ENCODE measurements at places on chromosomes 13 and 19. TPM values are rescaled to one million over a fixed set of nuclear protein-coding genes. Genes with fewer than 3 reads are reported as not detected.
A peak's percentile ranks its signal among the peaks of the same experiment; 100 is the strongest.

DNA sequence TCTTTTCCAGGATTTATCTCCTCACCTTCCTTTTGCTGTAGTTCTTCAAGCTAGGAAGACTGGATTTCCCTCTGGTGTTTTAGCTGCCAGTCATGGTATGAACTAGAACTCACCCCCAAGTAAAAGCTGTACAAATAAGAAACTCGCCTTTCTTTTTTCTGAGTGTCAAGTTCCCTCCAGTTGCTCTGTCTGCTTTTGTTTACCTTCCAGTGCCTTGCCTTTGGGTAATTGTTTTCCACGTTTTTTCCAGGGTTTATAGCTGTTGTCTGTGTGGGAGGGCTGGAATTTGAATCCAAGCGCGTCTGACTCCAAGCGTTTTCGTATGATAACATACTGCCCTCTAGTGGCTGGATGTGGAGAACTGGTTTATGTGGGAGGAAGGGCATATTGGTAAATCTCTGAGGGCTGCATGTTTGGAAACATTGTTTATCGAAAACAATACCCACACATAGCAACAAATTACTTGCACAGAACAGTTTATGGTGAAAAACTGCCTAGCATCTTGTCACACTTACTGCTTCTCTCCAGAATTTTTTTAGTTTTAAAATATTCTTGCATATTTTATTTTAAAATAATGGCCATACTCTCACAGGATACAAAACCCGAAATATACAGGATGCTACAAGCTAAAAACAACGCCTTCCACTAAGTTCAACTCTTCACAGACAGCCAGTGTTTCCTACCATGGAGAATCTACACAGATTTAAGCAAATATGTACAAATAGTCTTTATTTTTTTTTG is 19.2 kb downstream of the RCN3 start:
- DNase-seq = peak; percentile 53

DNA sequence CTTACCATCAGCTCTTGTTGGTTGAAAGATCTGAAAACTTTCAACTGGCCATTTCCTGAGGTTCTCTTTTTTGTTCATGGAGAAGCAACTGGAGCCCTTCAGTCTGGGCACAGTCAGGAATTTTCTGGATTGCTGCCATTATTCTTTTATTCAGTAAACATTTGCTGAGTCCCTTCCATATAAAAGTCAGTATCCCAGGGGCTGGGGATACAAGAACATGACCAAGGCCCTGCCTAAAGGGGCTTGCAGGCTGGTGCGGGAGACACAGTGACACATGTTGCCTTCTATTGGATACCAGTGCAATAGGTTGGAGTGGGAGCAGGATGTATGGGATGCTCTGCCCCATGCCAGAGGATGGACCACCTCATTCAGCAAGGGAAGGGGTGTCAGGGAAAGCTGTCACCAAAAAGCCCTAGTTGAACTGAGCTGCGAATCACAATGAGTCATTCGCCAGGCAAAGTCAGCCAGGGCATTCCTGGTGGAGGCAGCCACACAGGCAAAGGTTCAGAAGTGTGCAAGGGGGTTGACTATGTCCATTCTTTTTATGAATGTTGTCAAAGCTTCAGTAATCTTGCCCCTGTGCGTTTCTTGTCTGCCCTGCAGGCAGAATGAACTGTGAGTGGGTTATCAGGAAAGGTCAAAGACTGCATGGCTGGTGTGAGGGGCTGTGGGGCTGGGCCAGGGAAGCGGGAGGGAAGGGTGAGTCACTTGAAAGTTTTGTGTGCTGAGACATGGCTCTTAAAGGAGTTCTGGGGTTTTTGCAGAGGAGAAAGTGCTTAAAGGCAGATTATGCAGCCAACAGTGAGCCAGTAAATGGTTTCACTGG is 395.9 kb downstream of the KCNRG start:
- no peak for DNase-seq

- no peak for DNase-seq
Observed at GRCh38 chr13:34246511-34246910, 428.6 kb downstream of the RFC3 start.

GRCh38 chr13:110923777-110924638 is 9.1 kb upstream of the ANKRD10 start:
- DNase-seq = no peak

DNA sequence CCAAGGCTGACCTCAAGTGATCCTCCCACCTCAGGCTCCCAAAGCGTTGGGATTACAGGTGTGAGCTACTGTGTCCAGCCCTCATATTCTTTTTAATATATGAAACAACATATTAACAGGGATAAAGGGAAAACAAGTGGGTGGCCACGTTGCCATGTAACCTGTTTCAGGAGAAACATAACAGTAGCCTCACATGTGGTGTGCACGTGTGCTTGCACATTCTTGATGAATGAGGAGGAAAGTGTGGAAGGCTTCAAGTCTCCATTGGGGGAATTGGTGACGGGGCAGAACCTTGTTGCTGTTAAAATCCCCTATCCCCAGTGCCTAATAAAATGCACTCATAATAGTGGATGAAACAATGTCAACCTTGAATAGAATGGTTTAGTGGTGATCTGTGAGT is 202.3 kb downstream of the MTUS2 start:
- no peak for DNase-seq

GRCh38 chr13:61695147-61695546 is 279.5 kb upstream of the PCDH20 start:
- no peak for DNase-seq

DNA sequence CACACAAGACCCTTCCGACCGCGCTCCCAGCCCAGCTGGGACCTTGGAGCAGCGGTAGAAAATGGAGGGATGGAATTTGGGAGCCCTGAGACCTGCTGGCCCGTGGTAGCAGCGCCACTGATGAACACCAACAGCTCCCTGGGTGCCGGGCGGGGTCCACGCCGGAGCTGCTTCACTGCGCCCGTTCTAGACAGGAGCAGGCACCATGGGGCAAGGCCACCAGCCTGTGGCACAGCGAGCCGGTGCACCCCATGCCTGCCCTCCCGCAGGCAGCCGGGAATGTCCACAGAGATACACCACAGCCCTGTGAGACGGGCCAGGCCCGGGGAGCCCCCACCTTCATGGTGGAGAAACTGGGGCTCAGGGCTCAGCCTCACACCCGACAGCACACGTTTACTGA is 9.9 kb upstream of the SHC2 start:
- no peak for DNase-seq

- DNase-seq = no peak
Observed at GRCh38 chr13:59459972-59460371, 703.8 kb downstream of the DIAPH3 start.

DNA sequence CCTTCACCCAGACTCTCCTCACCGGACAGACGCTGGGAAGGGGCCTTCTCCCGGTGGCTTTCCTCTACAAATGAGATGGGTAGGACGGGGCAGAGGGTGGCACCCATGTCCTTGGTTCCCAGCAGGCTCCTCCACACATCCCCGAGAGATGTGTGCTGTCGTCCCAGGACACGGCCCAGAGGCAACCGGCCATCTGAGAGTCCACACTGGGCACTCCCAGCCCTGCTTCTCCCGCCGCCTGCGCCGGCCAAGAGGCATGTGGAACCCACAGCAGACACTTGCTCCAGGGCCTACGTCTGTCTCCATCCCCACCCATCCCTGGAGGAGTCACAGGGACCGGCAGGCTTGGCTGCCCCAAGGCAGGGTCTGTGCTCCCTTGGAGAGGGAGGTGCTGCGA is 179.9 kb downstream of the KDM4B start:
- DNase-seq = peak; percentile 3

DNA sequence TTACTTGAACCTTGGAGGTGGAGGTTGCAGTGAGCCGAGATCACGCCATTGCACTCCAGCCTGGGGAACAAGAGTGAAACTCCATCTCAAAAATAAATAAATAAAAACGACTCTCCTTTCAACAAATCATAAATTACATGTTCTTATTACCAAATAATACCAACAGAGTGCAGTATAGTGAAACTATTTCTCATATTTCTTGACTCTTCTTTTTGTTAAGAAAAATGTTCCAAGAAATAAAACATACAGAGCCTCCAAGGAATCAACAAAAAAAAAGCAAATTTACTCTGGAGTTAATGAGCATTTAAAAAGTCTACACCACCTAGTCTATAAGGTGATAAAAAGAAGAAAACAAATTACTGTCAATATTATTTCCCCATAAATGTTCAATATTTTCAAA is 188.8 kb downstream of the KLF12 start:
- DNase-seq = no peak

- no peak for DNase-seq
Observed at GRCh38 chr13:113855931-113856715, 7.8 kb downstream of the GAS6 start.

- DNase-seq = no peak
Observed at GRCh38 chr13:94416454-94417080, 62.9 kb downstream of the DCT start.

GRCh38 chr13:113796211-113796963 is 37.4 kb downstream of the TMEM255B start:
- DNase-seq = no peak

- no peak for DNase-seq
Observed at GRCh38 chr19:36136964-36137686, 2.7 kb upstream of the CAPNS1 start.

DNA sequence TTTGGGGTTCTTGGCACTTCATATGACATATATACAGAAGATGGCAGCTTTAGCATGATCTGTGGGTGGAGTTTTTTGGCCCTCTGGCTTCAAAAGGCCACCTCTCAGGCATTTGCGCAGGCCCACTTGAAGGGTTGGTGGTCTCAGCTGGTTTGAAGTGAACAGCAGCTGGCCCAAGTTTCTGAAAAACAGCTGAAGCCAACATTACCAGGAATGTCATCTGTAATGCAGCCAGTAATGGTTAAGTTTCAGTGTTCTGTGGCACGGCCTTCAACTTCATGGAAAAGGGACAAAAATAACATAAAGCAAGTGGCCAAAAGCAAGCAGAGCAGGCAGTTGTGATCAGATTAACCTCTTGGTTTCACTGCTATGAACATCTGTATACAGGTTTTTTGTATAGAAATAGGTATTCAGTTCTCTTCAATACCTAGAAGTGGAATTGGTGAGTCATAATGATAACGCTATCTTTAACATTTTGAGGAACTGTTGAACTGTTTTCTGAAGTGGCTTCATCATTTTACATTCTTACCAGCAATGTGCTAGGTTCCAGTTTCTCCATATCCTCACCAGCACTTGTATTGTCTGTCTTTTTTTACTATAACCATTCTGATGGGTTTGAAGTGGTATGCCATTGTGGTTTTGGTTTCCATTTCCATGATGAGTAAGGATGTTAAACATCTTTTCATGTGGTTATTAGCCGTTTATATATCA is 245.4 kb downstream of the SHISA2 start:
- no peak for DNase-seq

DNA sequence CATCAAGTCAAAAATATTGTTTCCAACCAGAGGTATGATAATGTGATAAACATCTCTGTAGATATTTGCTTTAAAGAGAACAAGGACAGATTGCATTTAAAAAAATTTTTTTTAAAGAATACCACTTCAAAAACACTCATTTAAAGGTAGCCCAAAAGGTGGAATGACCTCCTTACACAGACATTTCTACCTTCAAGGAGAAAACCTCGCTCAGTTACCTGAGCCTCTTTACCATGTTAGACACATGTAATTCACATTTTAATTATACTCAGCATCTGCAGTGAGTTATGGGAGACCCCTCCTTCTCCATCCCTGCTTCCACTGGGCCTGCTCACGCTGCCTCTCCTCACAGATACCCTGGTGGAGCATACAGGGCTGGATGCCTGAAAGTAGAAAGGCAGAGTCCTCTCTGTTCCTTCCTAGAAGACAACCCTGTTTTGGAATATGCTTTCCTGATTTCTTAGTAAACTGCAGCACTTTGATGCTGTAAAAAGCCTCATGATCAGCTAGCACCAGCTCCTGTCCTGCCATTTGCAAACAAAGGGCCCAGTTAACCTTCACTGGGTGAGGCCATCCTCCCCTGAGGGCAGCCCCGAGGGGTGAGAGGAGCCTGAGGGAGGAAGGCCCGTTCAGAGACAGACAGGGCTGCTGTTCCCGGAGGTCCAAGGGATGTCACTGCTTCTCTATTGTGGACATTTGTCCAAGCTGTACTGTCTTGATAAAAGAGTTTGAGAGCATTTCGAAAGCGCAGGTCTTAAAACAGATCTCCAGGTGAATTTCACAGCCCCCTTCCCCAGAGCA is 117.8 kb downstream of the IRS2 start:
- DNase-seq = no peak

- peak; percentile 28 for DNase-seq
Observed at GRCh38 chr19:42092350-42092749, 16.4 kb downstream of the ZNF574 start.

DNA sequence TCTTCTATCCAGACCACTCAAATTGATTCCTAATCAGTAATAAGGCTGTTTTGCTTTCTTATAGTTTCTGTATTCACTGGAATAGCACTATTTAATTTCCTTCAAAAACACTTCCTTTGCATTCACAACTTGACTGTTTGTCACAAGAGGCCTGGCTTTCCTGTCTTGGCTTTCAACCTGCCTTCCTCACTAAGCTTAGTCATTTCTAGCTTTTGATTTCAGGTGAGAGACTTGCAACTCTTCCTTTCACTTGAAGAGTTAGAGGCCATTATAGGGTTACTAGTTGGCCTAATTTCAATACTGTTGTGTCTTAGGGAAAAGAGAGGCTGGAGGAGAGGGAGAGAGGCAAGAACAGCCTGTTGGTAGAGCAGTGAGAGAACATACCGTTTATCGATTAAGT is 47.0 kb downstream of the SACS start:
- DNase-seq = no peak

DNA sequence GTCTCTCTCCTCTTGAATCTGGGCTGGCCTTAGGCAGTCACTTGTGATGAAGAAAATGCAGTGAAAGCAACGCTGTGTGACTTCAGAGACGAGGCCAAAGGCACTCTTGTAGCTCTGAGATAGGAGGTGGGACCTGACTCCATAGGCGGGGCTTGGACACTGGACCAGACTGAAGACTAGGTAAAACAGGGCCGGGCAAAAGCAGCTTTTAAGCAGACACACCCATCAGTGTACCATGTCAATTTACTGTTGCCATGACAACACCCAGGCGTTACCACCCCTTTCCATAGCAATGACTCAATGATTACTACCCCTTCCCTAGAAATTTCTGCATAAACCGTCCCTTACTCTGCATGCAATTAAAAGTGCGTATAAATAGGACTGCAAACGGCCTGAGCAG is 6.6 kb upstream of the EID2 start:
- DNase-seq = no peak

GRCh38 chr13:40874138-40874779 is 84.8 kb downstream of the SLC25A15 start:
- DNase-seq = no peak

GARIN5A gene
- total RNA-seq = 0.84 TPM

SRRM5 gene
- total RNA-seq = 0.87 TPM

CLEC11A gene
- total RNA-seq = 1.4 TPM

IL12RB1 gene
- total RNA-seq = 10.4 TPM

IZUMO2 gene
- not detected for total RNA-seq

STARD13 gene
- total RNA-seq = 0.05 TPM

ZNF816 gene
- 4.7 TPM for total RNA-seq

CRX gene
- total RNA-seq = not detected

KASH5 gene
- total RNA-seq = 0.48 TPM

LILRA1 gene
- not detected for total RNA-seq

OR1M1 gene
- total RNA-seq = not detected

SUGP2 gene
- total RNA-seq = 66.8 TPM

CGB8 gene
- total RNA-seq = not detected

CEACAM8 gene
- not detected for total RNA-seq

ZIC2 gene
- total RNA-seq = 0.21 TPM

HIPK4 gene
- 0.08 TPM for total RNA-seq

TMEM238 gene
- 8.4 TPM for total RNA-seq
